ENCODE measurements at places on chromosomes 6 and 20.

- DNase-seq = no peak
Measured at GRCh38 chr6:36940027-36940426, 14.5 kb upstream of the PI16 start.

- no peak for DNase-seq
Measured at GRCh38 chr20:18267815-18268214, 20.5 kb upstream of the ZNF133 start.

DNA sequence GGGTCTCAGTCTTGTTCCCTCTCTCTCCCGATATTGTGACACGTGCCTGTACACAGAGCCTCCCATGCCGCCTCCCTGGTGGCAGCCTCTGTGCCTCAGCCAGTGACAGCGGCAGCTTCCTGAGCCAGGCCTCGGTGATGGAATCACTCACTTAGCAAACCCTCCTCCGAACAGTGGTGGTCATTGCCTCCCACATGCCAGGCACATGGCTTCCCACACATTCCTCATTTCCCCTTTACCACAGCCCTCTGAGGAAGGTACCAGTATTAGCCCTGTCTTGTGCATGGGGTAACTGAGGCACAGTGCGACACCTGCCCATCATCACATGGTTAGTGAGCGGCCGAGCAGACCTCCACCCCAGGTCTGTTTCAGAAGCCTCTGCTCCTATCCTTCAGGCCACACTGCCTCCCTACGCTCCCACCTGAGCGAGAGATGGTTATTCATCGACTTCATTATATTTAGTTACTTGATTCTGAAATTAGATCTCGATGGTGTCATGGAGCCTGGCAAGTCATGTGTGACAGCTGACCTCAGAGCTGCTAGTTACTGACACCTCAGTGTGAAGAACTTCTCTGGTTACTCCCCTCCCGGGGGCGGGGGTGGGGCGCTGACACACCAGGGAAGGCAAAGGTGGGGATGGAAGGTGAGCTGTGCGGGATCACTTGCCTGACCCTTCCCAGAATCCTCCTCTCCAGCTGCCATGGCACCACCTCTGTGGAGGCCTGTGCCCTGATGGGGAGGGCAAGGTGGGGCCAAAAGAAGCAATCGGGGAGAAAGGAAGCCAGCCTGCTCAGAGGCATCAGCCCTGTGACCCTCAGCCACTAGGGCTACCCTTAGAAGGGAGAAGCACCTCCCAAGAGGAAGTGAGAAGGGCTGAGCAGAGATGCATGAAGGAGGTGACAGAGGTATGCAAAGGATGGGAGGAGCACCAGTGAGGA is 17.9 kb downstream of the MDGA1 start:
- DNase-seq = no peak

GRCh38 chr6:80235647-80236046 is 129.2 kb downstream of the BCKDHB start:
- no peak for DNase-seq

DNA sequence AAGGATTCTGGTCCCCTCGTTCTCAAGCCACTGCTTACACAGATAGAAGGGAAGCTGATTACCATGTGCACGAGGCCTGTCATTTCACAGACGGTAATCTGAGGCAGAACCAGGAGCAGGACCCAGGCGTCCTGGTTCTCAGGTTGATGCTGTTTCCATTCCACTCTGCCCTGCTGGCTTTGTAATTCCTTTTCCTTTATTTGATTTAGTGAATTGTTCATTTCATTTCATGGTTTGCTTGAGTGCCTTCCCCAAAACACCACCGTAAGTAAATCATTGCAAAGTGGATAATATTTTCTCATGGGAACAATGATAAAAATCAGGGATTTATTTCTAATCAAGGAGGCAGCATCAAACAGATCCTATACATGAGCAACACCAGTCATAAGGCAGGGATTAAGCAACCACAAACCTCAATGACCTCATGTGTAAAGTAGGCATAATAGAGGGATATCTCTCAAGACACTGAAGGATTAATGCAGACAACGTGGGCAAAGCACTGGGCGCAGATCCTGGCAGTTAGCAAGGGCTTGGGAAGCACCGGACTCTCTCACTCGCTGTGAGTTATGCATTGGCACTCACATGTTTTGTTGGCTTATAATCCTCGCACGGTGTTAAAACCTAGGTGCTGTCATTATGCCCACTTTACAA is 229.5 kb upstream of the FOXQ1 start:
- no peak for DNase-seq

GRCh38 chr6:129312880-129313279 is 397.1 kb downstream of the ARHGAP18 start:
- DNase-seq = no peak

GRCh38 chr6:126537061-126537816 is 197.3 kb downstream of the CENPW start:
- DNase-seq = no peak

- DNase-seq = no peak
Measured at GRCh38 chr6:33583591-33584155, 3.6 kb upstream of the BAK1 start.

DNA sequence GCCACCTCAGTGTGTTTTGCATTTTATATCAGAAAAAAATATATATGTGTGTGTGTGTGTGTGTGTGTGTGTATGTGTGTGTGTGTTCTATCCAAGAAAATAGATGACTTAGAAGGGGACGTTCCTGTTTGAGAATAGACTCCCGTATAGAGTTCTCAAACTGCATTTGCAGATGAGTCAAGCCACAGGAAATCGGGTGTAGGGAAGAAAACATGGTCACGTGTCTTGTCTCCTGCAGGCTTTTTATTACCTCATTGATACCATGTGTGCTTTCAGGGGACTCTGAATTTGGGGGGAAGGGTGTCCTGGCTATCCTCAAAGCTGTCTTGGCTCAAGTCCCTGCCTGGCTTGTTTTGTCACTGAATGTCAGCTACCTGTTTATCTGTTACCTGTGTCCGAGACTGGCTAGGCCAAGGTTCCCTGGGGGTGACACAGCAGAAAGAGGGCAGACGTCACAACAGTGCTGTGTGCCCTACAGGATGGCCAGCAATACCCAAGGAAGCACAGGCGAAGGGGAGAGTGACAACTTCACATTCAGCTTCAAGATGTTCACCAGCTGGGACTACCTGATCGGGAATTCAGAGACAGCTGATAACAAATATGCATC is 55.7 kb upstream of the NOP56 start:
- no peak for DNase-seq

GRCh38 chr6:134456226-134456625 is 138.3 kb upstream of the SGK1 start:
- DNase-seq = no peak

DNA sequence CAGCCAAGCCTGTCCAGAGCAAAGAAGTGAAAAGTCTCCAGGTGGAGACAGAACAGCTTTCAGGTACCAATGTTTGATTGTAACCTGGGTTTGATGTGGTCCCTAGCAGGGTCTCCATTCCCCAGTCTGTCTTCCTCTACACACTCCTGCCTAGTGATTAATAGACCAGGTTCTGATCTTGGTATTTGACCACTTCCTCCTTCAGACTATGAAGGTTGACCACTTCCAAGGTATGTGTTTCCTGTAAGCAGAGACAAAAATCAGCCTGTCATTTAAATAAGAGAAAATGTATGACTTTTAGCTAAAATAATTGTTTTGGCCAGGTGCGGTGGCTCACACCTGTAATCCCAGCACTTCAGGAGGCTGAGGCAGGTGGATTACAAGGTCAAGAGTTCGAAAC is 41.8 kb upstream of the TOP1 start:
- no peak for DNase-seq

DNA sequence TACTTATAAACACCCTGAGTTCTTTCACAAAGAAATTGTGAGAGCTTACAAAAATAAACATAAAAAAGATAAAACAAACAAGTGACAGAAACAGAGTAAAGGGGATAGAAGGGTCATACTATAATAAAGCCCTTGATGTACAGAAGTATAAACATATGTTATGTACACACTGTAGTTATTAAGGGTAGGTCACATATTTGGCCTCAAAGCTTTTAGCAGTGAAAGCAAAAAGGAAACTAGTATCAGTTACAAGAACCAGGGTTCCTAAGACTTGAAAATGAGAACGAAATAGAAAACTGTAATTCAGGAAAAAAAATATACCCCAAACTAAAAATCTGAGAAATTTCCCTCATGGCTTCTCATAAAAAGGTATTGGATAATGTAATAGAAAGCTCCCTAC is 380.6 kb downstream of the HDGFL1 start:
- DNase-seq = no peak

DNA sequence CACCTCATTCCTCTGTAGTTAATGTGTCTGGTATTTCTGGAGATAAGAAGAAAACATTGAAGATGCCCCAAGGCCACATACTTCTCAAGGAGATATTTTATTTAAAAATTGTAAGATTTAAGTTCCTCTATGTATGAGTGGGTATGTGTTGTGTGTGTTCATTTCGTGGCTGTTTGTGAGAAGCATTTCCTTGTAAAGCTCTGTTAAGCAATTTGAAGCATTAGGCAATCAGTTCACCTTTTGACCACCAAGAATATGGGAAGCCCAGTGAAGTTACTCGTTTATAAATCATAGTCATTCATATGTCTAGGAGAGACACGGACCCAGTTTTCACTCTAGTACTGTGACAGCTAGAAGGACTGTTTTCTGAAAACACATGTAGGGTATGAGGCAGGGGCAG is 717.6 kb upstream of the MAP3K7 start:
- no peak for DNase-seq

GRCh38 chr20:24821391-24821790 is 127.7 kb upstream of the CST7 start:
- DNase-seq = no peak

- peak; percentile 39 for DNase-seq
Measured at GRCh38 chr6:29628419-29629281, 4.3 kb downstream of the GABBR1 start.

GRCh38 chr6:128370072-128370471 is 150.3 kb downstream of the PTPRK start:
- DNase-seq = no peak

DNA sequence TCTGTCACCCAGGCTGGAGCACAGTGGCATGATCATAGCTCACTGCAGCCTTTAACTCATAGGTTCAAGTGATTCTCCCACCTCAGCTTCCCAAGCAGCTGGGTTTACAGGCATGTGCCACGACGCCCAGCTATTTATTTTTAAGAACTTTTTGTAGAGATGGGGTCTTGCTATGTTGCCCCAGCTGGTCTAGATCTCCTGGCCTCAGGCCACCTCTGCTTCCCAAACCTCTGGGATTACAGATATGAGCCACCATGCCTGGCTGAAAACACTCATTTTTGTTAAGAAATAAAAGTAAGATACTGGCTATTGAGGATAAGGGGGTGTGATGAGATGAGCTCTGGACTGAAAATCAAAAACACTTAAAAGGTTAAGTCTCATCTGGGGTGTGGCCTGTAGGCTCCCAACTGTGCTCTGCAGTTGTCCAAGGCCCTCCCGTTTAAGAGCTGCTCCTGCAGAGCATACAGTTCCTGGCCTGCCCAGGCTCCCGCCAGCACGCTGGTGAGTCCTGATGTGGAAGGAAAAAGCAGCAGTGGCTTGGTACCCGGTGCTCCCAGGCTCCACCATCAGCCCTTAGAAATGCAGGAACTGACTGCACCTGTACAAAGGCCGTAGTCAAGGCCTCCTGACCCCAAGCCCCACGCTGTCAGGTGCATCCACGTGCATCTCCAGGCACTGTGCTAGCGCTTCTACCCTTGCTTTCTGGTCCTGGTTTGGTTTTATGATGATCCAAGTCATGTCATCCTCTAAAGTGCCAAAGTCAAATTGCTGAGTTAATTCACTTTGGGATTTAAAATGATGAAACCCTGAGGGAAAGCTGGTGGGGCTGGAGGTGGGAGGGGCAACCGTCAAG is 111.5 kb downstream of the TMEM242 start:
- DNase-seq = no peak

DNA sequence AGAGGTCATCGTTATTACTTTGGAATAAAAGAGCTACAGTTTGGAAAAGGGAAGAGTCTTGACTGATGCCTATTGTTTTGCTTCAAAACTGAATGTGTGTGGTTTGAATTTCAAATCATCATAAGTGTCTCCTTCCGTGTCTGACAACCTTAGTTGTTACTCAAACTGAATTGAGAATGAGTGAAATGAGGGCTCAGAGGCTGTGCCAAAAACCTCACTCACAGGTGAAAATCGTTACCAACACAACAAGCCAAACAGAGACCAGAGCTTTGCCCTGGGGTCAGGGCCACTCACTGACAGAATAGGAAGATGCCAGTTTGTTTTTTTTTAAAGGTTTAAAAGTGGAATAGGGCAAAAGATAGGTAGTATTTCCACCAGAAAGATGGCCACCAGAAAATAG is 15.2 kb upstream of the SIRT5 start:
- DNase-seq = no peak

GRCh38 chr6:90168693-90169131 is 127.9 kb downstream of the BACH2 start:
- DNase-seq = no peak

DNA sequence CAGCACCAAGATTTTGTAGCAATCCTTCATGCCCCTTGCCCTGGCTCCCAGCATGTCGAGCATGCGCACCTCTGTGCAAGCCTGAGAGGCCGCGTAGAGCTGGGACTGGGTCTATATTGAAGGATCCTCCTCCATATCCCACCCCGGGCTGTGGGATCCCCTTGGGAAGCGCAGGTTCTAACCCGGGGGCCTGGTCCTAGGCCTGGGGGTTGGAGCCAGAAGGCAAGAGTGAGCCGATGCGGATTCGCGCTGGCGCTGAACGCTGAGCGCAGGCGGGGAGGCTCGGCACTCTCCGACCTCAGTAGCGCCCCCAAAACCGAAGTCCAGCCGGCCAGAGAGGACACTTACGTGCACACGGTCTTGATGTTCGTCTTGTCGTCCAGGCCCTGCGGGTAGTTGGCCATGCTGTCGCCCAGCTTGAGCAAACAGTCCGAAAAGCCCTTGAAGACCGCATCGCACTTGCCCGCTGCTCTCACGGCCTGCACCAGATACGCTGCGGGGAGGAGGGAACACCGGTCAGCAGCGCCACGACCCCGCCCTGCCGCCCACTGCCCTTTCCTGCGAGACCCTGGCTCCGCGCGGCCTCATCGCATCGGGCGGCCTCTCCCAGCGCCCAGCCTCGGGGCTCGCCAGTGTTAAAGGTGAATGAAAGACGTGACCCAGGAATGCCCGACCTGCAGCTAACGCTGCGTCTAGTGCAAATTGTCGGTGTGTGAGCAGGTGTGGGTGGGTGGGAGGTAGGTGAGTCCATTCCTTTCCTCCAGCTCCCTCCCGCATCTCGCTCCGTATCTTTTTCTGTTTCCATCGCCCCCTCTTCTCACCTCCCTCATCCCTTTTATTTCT is 4.5 kb downstream of the NRN1 start:
- no peak for DNase-seq

DNA sequence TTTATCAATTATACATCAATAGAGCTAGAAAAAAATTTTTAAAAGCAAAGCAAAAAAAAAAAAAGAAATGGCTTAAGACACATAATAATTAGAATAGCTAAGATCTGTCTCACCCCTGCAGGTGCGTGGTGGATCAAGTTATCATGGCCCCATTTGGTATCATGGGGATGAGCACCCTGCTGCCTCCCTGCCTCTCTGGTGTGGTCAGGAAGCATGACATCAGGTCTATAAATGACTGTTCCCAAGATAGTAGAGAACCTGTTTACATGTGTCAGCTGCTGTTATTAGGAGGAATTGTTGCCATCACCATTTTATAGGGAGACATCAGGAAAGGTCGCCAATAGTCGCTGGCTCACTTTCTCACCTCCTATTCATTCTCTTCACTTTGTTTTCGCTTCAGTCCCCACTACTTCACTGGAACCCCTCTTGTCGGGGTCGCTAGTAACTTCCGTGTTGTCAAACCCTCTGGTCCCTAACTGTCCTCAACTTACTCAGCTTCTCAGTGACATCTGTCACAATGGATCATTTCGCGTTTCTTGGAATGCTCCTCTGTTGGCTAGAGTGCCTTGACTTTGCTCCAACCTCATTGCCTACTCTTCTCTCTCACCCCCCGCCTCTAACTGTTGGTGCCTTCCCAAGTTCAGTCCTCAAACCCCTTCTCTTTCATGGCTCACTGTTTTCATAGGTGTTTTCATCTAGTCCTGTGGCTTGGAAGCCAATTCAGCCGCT is 4.7 kb downstream of the DNTTIP1 start:
- no peak for DNase-seq

All from caudate nucleus (tissue), 63 donors.